ENCODE measurements at places on chromosomes 2 and 18.

GRCh38 chr2:201950606-201951005 lies 83.0 kb upstream of the FZD7 start:
- DNase-seq = no peak

DNA sequence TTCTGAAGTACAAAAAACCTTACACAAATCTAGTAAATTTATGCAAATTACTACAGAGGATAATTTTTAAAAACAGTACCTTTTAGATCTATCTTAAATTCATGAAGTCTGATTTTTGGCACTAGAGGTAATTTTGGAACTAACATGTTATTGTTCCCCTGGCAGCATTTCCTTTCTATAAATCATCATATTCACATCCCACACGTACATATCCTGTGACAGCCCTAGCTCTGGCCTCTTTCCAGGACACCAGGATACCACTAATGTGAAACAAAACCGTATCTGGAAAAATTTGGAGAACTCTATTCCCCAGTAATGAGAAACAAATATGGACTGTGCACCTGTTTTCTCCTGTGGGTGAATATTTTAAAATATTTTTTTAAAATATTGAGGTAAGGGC lies 14.0 kb upstream of the BIRC6 start:
- DNase-seq = no peak

- peak; percentile 61 for DNase-seq
Observed at GRCh38 chr2:43707255-43708015, 31.2 kb upstream of the C1GALT1C1L start.

- no peak for DNase-seq
Observed at GRCh38 chr2:232973011-232973735, 39.9 kb downstream of the NGEF start.

DNA sequence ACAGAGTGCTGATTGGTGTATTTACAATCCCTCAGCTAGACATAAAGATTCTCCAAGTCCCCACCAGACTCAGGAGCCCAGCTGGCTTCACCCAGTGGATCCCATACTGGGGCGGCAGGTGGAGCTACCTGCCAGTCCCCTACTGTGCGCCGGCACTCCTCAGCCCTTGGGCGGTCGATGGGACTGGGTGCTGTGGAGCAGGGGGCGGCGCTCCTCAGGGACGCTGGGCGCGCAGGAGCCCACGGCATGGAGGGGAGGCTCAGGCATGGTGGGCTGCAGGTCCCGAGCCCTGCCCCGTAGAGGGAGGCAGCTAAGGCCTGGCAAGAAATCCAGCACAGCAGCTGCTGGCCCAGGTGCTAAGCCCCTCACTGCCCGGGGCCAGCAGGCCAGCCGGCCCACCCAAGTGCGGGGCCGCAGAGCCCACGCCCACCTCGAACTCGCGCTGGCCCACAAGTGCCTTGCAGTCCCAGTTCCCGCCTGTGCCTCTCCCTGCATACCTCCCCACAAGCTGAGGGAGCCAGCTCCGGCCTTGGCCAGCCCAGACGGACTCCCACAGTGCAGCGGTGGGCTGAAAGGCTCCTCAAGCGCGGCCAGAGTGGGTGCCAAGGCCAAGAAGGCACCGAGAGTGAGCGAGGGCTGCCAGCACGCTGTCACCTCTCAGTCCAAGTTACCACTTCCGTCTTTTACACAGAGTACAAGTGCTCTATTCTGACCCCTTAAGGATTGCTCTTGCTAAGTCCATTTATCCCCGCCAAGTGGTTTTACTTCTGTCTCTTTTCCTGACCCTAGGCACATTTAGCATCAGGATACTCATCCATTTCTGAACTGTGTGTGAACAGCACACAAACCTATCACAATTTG lies 1.7 kb upstream of the RPE start:
- DNase-seq = no peak

DNA sequence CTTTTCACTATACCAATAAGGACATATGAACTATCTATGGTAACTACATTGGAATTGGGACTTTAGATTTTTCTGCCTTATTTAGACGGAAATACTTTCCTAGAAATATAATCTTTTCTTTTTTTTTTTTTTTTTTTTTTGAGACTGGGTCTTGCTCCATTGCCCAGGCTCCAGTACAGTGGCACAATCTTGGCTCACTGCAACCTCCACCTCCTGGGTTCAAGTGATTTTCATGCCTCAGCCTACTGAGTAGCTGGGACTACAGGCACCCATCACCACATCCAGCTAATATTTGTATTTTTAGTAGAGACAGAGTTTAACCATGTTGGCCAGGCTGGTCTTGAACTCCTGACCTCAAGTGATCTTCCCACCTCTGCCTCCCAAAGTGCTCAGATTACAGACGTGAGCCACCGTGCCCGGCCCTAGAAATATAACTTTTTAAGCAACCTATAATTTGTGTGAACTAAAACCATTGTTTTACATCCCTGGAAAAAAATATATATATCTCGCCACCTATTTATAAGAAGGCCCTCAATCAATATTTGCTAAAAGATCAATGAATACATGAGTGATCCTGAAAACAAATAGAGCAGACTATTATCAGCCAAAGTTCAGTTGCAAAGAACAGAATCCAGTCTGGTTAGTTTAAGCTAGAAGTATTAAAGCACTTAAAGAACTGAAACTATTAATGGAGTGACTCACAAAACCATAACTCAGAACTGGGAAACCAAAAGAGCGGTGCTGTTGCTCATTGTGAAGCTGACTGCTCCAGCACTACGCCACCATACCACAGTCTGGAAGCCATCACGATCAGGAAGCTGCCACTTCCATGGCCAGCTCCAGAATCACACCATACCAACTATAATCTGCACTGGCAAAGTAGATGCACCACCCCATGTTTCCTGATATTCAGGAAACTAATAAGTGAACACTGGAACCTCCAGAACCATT lies 8.4 kb upstream of the HNRNPLL start:
- no peak for DNase-seq

DNA sequence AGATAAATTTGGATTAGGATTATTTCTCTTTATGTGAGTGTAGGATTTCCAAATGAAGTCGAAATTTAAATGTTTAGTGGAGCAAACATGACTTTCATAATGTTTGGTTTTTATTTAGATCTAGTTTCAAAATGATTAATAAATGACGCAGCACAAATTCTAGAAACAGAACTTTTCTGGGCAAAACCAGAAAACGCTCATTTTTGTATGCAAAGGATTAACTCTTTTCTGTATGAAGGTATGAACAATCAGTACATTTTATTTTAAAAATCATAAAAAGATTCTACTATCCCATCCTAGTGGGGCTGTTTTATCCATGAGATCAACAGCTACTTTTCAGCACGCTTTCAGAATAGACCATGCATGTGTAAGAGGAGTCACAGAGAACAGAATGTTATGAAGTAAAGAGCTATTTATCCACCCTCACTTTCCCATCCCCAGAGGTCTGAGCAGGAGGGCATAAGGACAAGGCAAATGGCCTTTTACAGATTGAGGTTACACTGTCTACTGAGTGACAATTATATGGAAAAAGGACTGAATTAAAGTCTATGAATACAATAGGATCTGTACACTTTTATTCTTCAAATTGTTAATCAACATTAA lies 270.8 kb downstream of the ZEB2 start:
- no peak for DNase-seq

GRCh38 chr2:176280867-176281658 lies 11.8 kb downstream of the MTX2 start:
- no peak for DNase-seq

DNA sequence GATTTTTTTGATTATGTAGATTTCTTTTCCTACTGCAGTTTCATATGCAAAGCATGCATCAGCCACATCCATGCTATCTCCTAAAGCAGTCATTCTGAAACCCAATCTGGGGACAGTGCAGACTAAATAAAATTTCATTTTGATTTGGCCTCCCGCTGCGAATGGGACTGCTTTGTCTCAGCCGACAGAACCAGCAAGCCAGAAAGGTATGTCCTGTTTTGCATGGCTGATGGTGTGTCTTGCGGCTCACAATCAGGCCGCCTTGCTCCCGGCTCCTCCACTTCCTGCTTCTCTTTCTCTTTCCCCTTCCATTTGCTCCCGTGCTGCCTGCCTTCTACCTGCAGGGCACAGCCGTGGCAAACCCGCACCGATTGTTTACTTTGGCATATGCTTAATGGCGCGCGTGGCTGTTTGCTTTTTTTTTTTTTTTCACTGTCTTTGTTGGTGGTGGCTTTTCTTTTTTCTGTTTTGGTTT lies 419.6 kb upstream of the POU3F3 start:
- DNase-seq = no peak

GRCh38 chr2:149586063-149586462 lies 1.5 kb downstream of the MMADHC start:
- DNase-seq = no peak

DNA sequence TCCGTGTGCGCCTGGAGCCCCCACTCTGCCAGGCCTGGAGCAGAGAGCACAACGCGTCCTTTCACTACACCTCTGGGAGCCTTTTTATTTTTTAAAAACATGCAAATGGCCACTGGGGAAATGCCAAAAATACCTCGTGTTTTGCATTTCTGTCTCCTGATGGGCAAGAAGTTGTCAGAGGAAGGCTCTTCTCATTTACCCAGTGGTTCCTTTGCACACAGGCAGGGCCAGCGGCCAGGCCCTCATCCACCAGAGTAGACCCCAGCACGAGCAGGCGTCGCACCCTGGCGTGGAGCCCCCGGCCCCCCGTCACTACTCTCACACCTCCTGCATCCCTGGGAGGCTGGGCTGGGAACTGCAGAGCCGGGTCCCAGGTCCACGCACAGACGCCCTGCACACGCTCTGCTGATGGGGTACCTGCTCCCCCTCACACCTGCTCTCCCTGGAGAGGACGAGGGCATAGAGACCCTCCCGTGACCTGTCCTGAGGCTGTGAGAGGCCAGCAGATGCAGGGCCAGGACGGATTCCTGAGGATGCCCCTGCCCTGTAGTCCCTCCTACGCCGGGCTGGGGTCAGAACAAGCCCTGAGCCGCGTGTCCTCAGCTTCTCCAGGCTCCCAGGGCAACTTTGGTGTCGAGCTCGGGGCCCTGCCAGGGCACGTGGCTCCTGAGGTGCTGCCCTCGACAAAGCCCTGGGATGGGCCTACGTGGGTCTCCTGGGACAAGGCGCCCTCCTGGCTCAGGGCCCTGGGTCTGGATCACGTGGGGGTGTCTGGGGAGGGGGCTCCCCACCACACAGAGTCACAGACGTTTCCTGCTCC lies 65.0 kb downstream of the NFATC1 start:
- no peak for DNase-seq

DNA sequence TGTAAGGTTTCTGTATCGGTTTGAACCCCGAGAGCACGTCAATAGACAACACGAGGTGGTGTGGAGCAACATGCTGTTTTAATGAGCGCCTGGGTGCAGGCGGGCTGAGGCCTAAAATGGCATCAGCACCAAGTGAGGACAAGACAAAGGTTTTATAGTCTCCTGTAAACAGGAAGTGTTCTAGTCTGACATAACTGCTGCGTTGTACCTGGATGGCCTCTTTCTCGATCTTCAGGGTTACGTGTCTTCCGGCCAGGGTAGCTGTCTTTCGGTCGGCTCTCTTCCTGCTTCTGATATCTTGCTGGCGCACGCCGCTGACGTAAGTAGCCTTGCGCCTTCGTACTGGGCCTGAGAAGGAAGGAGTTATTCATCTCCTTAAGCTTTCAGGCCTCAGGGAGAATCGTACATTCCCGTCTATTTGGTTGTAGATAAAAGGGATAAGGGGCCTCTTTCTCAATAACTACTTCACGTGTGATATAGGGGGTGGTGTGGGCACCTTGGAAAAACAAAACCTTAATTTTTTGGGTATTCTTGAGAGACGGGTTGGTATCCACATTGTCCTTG lies 53.5 kb downstream of the KYNU start:
- DNase-seq = no peak

GRCh38 chr2:133433455-133434451 lies 134.5 kb downstream of the NCKAP5 start:
- DNase-seq = no peak

DNA sequence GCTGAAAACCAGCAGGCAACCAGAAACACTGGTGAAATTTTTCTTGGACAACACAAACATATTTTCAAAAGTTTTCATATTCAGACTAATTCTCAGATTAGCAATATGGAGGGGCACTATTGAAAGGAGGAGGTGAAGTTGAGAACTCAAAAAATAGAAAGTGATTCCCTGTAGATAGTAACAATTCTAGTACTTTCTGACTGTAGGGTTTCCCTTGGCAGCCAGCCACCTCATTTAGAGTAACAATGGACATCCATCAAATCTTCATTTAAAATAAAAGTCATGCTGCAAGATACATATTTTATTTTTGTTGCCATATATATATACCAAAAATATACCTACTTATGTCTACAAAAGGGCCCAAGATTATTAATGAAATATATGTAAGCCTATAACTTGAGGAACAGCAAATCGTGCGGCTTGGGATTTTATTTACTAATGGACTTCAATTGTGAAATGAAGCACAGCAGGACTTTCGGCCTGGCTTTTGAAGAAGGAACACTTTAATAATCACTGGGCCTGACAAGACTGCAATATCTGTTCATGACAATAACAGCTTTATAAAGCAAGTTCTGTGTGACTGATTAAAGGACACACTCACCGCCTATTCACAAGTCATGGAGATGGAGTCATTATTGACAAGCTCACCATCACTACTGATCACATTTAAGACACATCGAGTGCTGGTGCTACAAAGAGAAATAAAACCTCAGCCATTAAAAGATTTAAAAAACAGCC lies 6.8 kb upstream of the NR4A2 start:
- no peak for DNase-seq

GRCh38 chr2:8487461-8487932 lies 194.4 kb upstream of the ID2 start:
- DNase-seq = no peak

DNA sequence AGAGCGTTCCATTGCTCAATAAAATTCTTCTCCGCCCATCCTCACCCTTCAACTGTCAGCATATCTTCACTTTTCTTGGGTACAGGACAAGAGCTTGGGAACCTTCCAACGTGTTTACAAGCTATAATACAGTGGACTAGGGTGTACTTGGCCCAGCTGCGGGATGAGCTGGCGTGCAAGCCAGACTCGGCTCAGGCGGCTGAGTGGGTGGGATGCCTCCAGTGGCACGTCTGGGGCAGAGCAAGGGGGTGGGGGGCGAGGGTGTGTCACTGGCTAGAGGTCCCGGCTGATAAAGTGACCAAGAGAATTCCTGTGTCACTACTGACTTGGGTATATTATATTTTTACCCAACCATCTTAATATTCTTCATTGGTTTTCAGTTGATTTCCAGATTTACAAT lies 179.7 kb downstream of the EVA1A start:
- DNase-seq = no peak

Data from dorsolateral prefrontal cortex (tissue), 122 donors.